ENCODE measurements at places on chromosomes 6 and 20. TPM values are rescaled to one million over a fixed set of nuclear protein-coding genes. Genes with fewer than 3 reads are reported as not detected.

The BPIFB2 gene
- not detected for total RNA-seq

The HAO1 gene
- total RNA-seq, result not detected

The TREML1 gene
- total RNA-seq, result not detected

The FAM209B gene
- not detected for total RNA-seq

DNA sequence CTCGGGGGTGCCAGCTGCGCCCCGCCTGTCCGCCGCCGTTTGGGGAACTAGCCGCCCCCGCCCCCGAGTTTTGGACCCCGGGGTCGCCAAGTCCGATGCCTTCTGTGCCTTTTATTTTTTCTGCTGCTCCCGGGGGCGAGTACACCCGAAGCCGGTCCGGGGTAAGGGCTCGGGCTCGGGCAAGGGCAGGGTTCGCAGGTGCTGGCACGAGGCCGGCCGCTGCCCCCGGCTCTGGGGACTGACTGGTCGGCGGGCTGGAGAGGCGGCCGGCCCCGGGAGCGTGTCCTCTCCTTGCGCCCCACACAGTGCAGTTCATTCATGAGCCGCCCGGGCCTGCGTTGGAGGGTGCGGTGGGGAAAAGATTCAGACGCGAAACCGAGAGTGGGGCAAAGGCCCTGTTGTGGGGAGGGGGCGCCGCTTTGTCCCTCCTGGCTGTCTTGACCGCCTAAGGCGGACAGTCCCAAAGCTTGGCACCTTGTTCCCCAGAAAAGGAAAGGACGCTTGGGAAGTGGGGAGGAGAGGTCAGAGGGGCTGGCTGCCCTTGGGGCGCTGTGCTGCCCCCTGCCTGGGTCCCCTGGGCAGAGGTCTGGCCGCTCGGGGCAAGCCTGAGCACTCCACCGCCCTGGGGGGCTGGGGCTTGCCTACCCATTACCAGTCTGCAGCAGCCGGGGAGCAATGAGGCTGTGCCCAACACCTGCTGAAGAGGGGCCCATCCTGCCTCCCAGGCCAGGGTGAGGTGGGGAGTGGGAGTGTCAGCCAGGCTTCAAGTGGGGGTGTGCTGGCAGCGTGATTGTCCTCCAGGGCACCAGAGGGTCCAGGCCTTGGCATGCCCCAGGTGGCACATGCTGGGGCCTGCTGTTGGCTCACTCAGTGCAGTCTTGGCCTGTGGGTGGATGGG lies 915 bp downstream of the TMEM63B start:
- H3K4me3 ChIP-seq, result peak overlapping the region; percentile 82
- H3K4me1 ChIP-seq, result peaks cover 34% of the 10 kb centered on the region
- no peaks in the 10 kb centered on the region for H3K36me3 ChIP-seq

DNA sequence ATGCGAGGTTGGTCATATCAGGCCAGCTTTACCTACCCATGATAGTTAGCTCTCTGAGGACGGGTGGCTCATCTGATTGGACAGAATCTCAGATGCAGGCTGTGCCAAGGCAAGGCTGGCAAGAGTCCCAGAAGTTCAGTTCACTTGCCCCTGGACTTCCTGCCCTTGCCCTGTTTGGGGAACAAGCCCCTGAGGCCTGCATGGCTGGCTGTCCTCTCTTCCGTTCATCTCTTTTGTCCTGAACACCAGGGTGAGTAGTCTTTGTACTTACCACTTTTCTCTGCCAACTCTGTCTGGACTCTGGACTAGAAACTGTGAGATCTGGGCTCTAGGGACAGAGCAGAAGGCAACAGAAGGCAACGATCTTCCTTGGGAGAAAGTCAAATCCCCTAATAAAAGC lies 769.9 kb downstream of the QKI start:
- no peaks in the 10 kb centered on the region for H3K27me3 ChIP-seq
- no peak overlapping the region for H3K27ac ChIP-seq
- no peaks in the 10 kb centered on the region for H3K36me3 ChIP-seq
- no peak overlapping the region for H3K4me3 ChIP-seq
- no peak for DNase-seq

GRCh38 chr6:157834549-157834948 lies 11.5 kb downstream of the SNX9 start:
- H3K4me3 ChIP-seq, result no peak overlapping the region
- H3K27me3 ChIP-seq, result no peaks in the 10 kb centered on the region
- no peak for DNase-seq
- H3K4me1 ChIP-seq, result peaks cover 4% of the 10 kb centered on the region

- H3K27me3 ChIP-seq, result no peaks in the 10 kb centered on the region
- peak overlapping the region; percentile 88 for H3K27ac ChIP-seq
- H3K36me3 ChIP-seq, result no peaks in the 10 kb centered on the region
- peaks cover 23% of the 10 kb centered on the region for H3K4me1 ChIP-seq
Measured at GRCh38 chr6:163207431-163208383, 206.8 kb upstream of the QKI start.

- no peak overlapping the region for H3K27ac ChIP-seq
- no peaks in the 10 kb centered on the region for H3K27me3 ChIP-seq
- H3K36me3 ChIP-seq, result no peaks in the 10 kb centered on the region
- no peak for DNase-seq
Measured at GRCh38 chr6:75143191-75143590, 62.7 kb downstream of the COL12A1 start.

DNA sequence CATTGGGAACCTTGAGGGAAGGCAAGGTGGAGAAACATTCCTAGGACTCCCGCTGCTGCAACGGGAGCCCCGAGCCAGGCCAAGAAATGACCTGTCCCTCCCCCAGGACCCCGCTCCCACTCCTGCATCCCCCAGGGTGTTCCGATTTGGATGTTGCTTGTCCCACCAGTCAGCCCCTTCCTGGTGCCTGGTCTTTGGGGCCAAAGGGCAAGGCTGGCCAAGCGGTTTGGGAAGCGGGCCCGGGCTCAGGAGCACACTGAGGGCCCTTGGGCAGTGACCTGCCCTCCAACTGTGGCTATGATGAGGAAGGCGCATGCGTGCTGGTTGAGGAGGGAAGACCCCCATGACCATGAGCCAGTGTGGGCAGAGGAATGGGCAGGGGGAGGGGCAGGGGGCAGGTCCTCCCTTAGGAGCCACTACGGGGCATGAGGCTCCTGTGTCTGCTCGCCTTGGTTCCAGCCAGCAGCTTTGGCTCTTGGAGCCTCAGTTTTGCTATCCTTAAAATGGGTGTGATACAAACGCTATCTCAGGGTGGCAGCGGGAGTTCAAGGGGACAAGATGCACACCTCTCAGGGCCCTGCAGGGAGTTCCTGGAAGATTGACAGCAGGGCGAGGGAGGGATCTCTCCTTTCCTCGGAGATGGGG lies 50.4 kb downstream of the RBM38 start:
- H3K27ac ChIP-seq, result peak overlapping the region; percentile 100
- H3K36me3 ChIP-seq, result peaks cover 5% of the 10 kb centered on the region
- H3K4me1 ChIP-seq, result peaks cover 74% of the 10 kb centered on the region
- H3K27me3 ChIP-seq, result no peaks in the 10 kb centered on the region
- H3K4me3 ChIP-seq, result no peak overlapping the region
- DNase-seq, result no peak

GRCh38 chr6:107331409-107332386 lies 127.7 kb downstream of the PDSS2 start:
- H3K27me3 ChIP-seq, result no peaks in the 10 kb centered on the region
- H3K4me3 ChIP-seq, result no peak overlapping the region
- DNase-seq, result no peak

- H3K36me3 ChIP-seq, result no peaks in the 10 kb centered on the region
- no peak overlapping the region for H3K4me3 ChIP-seq
- DNase-seq, result peak; percentile 7
- H3K27ac ChIP-seq, result no peak overlapping the region
- peaks cover 3% of the 10 kb centered on the region for H3K4me1 ChIP-seq
- no peaks in the 10 kb centered on the region for H3K27me3 ChIP-seq
Measured at GRCh38 chr20:58693226-58694006, 816 bp downstream of the NPEPL1 start.
